IPS DF 6.9 (cell line): ENCODE measurements at places on chromosomes 13 and 19.

GRCh38 chr19:38210458-38210987, 13.5 kb downstream of the DPF1 start:
- H3K27me3 ChIP-seq = no peaks in the 10 kb centered on the region
- H3K4me1 ChIP-seq = peaks cover 6% of the 10 kb centered on the region; the same call in 1 of the 2 replicates
- no peak for DNase-seq
- H3K4me3 ChIP-seq = peak overlapping the region; percentile 56; the same call in 1 of the 2 replicates
- H3K36me3 ChIP-seq = peaks cover 6% of the 10 kb centered on the region; the same call in 1 of the 2 replicates

GRCh38 chr13:50485979-50486935, 357.2 kb downstream of the DLEU7 start:
- no peaks in the 10 kb centered on the region for H3K4me1 ChIP-seq
- DNase-seq = no peak
- no peaks in the 10 kb centered on the region for H3K27me3 ChIP-seq
- H3K36me3 ChIP-seq = no peaks in the 10 kb centered on the region
- no peak overlapping the region for H3K4me3 ChIP-seq

DNA sequence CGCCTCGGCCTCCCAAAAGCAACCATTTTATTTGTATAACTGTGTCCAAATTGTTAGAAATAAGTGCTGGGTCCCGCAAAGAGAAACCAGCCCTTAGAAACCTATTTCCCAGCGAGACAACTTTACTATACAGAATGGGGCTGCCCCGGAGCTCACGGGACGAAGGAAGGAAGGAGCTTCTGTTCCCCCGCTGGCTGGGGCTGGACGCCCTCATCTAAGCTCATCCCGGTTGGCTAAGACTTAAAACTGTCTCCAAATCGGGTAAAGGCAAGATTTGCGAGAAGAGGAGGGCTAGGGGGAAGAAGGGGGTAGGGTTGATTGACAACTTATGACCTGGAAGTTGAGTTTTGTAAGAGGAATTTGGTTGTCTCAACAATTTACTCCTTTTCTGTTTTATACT, 12.3 kb upstream of the BSG start:
- H3K27me3 ChIP-seq = no peaks in the 10 kb centered on the region
- H3K4me1 ChIP-seq = no peaks in the 10 kb centered on the region; the same call in 1 of the 2 replicates
- H3K36me3 ChIP-seq = no peaks in the 10 kb centered on the region
- no peak overlapping the region for H3K27ac ChIP-seq

DNA sequence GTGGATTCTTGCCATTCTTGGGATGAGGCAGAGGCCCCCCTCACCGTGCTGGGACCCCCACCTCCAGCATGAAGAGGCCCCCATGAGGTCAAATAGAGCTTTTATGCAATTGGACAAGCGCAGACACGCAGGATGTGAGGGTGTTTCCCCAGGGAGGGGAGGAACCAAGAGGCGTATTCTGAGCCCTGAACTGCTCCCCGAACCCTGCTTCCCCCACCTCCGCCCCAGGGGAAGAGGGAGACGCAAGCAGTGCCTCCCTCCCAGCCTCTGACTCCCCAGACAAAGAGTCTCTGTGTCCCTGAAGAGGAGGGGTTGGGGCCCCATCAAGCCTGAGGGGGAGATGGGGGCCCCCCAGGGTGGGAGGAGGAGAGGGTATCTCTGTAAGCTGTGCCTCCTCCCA, 1.3 kb upstream of the RDH8 start:
- H3K4me1 ChIP-seq = peaks cover 4% of the 10 kb centered on the region
- no peak overlapping the region for H3K4me3 ChIP-seq
- no peaks in the 10 kb centered on the region for H3K36me3 ChIP-seq
- DNase-seq = no peak
- peaks cover 7% of the 10 kb centered on the region; the same call in 1 of the 2 replicates for H3K27me3 ChIP-seq
- no peak overlapping the region for H3K27ac ChIP-seq

- no peak overlapping the region for H3K4me3 ChIP-seq
- no peaks in the 10 kb centered on the region for H3K27me3 ChIP-seq
- no peaks in the 10 kb centered on the region for H3K36me3 ChIP-seq
- DNase-seq = no peak
- no peaks in the 10 kb centered on the region for H3K4me1 ChIP-seq
These were observed 367.6 kb upstream of the PRR20A start for GRCh38 chr13:56773148-56773547.

DNA sequence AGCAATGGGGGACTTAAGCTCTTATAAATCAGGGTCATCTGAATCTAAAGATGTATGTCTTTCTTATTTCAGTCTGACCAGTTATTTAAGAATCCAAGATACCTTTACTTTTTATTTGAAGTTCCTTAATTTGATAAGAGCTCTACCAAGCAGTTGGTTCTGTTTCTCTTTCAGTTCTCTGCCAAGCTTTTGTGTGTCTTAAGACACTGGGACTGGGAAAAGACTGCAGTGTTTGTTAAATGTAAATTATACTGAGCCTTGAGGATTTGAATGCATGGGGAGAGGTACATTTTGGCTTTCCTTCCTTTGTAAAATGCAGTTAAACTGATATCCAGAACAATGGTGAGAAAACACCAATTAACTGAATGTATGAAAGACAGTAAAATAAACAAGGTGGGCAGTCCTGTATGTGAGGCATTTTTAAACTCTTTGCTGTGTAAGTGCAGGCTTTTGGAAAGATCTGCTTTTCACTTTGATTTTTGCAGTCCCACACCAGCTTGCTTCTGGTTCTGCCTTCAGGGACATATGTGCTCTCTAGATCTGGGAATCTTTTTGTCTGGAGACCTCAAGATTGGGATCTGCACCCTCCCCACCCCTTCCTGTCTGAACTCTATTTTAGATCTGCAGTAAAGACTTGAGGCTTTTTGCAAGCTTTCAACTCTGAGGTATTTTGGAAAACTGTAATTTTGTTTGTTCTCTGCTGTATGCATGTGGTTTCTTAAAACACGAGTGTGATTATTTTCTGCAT, 77.6 kb downstream of the LRCH1 start:
- peaks cover 3% of the 10 kb centered on the region for H3K4me1 ChIP-seq
- no peaks in the 10 kb centered on the region for H3K36me3 ChIP-seq
- no peak overlapping the region for H3K27ac ChIP-seq
- DNase-seq = no peak

- H3K4me1 ChIP-seq = no peaks in the 10 kb centered on the region
- H3K27me3 ChIP-seq = no peaks in the 10 kb centered on the region; the same call in 1 of the 2 replicates
- H3K27ac ChIP-seq = no peak overlapping the region
- H3K36me3 ChIP-seq = no peaks in the 10 kb centered on the region
- DNase-seq = no peak
These were observed 20.0 kb downstream of the MAN2B1 start for GRCh38 chr19:12646551-12646950.

DNA sequence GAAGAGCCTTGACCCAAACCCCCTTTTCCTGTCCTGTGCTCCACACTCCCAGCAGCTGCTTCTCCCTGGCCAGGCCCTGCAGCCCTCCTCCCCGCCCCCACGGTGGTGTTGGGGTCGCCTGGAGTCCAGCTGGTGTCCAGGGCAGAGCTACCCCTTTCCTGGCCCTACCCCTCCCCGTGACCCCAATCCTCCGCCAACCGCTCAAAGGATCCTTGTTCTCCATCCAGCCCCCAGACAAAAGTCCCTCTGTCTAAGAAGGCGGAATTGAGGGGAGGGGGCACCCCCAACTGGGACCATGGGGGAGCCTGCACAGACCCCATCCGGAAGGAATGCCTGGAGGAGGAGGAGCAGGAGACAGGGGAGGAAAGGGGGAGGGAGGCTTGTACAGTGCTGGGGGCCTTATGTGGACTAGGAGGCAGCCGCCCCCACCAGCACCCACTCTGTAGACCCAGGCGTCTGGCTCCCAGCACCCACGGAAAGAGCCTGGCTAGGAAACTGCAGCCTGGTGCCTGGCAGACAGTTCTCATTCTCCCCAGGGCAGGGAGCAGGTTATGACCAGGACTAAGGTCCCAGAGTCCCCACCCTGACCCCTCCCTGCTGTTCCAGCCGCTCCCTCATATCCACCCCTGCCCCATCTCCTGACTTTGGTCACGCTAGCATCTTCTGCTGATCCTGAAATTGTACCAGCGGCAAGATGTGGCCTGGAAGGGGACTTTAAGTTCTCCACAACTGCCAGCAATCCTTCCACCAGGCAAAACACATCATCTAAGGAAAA, at the start of gene FXYD3:
Gene FXYD3 (plus strand): TSS at position 647 of the 775 bp plus-strand sequence. CDS start 3,554 bp downstream, outside the sequence.
- DNase-seq = no peak
- H3K36me3 ChIP-seq = no peaks in the 10 kb centered on the region
- H3K27ac ChIP-seq = no peak within 1 kb of the TSS
- H3K4me3 ChIP-seq = no peak within 1 kb of the TSS
- no peaks in the 10 kb centered on the region for H3K27me3 ChIP-seq
- H3K4me1 ChIP-seq = no peaks in the 10 kb centered on the region; the same call in 1 of the 2 replicates

DNA sequence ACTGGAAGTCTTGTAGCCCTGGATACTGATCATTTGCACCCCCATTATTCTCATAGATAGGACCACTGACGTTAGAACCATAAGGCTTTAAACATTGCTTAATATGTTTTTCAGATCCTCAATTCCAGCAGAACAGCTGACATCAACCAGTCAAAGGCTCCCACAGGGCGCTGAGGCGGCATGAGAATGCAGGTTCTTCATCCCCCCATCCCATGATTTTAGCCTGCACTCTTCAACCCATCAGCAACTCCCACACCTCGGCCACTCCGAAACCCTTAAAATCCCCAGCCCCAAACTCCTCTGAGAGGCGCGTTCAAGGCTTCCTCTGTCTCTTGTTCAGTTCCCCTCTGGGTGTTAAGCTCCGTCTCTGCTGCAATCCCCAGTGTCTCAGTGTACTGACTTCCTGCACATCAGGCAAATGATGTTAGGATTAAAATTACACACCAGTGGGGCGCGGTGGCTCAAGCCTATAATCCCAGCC, 24.3 kb upstream of the LAMP1 start:
- H3K4me1 ChIP-seq = no peaks in the 10 kb centered on the region
- H3K27ac ChIP-seq = no peak overlapping the region
- H3K4me3 ChIP-seq = no peak overlapping the region
- H3K27me3 ChIP-seq = no peaks in the 10 kb centered on the region
- DNase-seq = no peak
